ENCODE measurements at places on chromosomes 11 and 22.

- no peak for DNase-seq
These were observed 251.6 kb downstream of the TBC1D22A start for GRCh38 chr22:47013861-47014635.

GRCh38 chr11:66333896-66334604, 2.2 kb downstream of the RIN1 start:
- DNase-seq: no peak

GRCh38 chr11:30342736-30343166, 19.8 kb downstream of the ARL14EP start:
- DNase-seq: no peak

DNA sequence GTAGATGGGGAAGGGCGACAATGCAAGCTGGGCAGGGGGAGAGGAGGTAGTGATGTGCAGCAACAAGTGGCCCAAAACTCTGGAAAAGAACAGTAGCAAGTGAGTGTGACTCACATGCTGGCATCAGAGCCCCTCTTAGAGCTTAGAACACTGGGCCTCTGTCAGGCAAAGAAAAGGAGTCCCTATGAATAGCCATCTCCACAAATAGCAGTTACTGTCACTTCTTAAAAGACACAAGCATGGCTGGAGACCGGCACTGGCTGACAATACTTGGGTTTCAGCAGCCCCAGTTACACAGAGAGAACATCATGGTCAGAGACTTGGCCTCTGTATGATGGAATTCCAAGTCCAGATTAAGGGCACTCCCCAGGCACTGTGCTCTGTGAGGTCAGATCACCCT, 58.2 kb downstream of the PRCP start:
- DNase-seq: no peak

DNA sequence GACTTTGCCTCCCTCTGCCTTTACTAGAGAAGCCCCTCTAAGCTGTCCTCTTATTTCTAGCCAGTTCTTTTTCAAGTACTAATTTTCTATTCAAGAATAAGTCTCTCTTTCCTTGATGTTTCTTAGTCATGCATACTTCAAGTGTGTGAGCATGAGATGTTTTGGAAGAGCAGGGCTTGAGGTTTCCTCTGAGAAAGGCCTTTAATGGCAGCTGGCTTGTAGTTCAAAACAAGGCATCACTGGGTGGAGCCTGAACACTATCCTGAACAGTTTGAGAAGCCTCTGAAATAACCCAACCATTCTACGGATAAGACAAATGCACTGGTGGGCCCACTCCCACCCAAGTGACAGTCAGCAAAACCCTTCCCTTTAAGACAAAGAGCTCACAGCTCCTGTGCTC, 37.6 kb downstream of the CLDN25 start:
- DNase-seq: no peak

GRCh38 chr22:37805810-37806277, 1.9 kb upstream of the GCAT start:
- no peak for DNase-seq

DNA sequence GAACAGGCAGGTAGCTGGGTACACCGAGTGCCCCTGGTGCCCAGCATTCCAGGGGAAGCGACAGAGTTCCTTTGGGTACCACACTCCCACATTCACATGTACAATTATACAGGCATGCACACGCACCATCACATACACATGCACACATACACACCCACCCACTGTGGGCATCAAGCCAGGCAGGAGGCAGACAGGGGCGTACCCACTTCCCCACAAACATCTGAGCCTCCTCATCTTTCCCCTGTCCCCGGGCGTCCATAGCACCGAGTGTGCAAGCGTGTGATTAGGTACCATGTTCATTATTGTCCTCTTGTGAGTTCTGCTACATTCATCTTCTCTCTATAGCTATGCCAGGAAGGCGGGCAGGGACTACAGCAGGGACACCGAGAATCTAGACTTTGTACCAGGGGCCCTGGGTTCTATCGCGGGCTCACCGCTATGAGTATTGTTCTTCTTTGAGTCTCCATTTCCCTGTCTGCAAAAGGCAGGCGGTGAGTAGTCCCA, 2.1 kb upstream of the CARD10 start:
- DNase-seq: no peak

DNA sequence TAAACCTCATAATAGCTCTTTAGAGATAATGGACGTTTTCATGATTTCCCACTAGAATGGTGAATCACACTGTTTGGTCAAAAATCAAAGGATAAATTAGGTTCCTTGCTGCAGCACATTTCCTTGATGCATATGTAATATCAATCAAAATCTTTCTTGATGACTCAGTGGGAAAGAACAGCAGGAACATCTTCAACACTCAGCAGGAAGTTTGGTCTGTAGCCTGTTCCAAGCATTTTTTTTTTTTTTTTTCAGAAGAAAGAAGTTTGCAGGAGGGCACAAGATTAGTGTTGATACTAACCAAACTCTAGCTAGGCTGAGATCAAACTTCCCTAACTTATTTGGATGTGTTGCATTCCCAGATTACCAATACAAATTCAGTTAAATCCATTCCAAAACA, 1529.8 kb downstream of the FAM181B start:
- DNase-seq: no peak

DNA sequence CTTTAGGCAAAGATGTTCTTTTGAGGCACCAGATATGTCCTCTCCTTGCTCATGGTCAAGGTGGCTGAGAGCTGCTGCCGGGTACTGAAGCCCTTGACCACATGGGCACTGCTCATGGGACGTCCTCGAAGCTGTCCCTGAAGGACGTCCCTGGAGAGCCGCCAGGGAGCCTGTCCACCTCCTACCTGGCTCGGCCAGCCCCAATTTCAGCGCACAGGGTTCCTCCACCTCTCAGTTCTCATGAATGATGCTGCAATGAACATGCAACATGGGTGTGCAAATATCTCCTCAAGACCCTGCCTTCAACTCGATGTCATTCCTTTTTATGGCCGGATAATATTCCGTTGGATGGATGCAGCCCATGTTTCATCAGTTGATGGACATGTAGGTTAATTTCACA, 24.4 kb upstream of the TOLLIP start:
- no peak for DNase-seq

DNA sequence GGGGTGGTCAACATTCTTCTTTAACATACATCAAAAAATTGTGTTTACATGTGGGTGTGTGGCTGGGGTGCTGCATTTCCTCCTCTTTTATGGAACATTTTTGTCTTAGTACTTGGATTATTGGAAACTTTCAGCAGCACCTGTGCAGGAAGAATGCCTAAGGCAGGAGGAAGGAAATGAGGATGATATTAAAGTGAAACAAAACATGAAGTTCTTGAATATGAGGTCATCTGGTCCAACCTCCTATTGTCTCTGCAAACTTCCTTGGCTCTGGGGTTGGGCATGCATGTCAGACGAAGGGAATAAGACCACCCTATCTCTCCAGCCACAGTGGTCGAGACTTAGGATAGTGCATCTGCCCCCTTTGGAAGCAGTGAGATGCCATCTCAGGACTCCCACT, 20.6 kb upstream of the OR9Q1 start:
- no peak for DNase-seq

GRCh38 chr11:47448566-47449427, at the start of gene RAPSN:
Gene RAPSN, minus strand, starts transcription at chr11:47449136. Its CDS starts 172 bp downstream, at chr11:47448964.
- DNase-seq: no peak

DNA sequence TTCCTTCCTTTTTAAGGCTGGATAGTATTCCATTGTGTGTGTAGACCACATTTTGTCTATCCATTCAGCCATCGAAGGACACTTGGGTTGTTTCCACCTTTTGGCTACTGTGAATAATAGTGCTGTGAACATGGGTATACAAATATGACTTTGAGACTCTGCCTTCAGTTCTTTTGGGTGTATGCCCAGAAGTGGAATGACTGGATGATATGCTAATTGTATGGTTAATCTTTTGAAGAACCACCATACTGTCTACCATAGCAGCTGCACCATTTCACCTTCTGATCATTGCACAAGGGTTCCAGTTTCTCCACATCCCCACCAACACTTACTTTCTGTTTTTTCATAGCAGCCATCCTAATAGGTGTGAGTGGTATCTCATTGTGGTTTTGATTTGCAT, 30.3 kb downstream of the SGSM1 start:
- no peak for DNase-seq
